Cardiac muscle cell (in vitro differentiated cells and primary cell): ENCODE measurements at places on chromosomes 7 and 10. TPM values are rescaled to one million over a fixed set of nuclear protein-coding genes. Genes with fewer than 3 reads are reported as not detected.

- peak; percentile 84 for DNase-seq
These were observed 119.0 kb upstream of the KCNMA1 start for GRCh38 chr10:77756319-77757232.

DNA sequence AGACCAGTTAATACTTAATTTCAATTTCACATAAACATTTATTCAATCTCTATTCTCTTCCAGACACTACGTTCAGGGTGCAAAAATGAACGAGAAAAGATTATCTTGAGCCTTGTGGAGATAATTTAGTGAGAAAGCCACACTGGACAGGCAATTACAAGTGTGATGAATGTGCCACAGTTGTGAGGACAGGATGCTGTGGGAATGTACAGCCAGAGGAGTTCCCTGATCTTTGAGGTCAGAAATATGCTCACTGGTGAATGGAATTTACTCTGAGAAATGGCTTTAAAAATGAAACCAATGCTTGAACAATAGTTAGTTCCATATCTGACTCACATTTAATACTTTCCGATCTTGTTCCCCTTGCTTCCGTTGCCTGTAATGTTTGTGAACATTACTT lies 864.8 kb downstream of the GATA3 start:
- no peak for DNase-seq

GRCh38 chr7:36736090-36736898 lies 12.0 kb upstream of the AOAH start:
- no peak for DNase-seq

DNA sequence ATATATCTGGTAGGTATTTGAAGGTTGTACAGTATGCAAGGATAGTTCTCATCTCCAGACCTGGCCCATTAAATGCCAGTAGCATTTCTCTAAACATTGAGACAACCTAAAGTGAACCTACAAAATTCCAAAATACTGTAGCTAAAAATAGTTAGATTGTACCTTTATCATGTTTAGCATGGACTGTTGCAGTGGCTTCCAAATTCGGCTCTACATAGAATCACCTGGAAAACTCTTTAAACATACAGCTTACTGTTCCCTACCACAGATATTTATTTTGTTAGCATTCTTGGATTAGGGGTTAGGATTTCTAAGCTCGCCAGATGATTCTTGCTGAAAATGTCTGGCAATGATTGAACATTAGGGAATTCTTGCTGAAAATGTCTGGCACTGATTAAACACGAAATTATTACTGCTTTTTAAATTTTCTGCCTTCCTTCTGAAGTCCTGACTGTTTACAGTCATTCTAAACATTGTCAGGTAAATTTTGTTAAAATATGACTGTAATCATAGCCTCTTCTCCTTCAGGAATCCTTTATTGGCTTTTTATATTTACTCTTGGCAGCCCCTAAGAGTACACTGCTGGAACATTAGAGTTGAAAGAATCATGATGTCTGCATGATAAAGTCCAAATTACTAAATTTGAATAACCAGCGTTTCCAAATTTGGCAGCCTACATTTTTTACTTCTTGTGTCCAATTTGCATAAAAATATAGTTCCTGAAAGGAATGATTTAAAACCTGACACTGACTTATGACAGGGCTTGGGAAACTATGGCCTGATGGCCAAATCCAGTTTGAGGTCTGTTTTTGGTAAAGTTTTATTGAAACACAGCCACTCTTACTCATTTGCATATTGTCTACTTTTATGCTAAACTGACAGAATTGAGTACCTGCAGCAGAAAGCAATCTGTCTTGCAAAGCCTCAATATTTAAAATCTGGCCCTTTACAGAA lies 40.3 kb downstream of the SHOC2 start:
- DNase-seq, result no peak

DNA sequence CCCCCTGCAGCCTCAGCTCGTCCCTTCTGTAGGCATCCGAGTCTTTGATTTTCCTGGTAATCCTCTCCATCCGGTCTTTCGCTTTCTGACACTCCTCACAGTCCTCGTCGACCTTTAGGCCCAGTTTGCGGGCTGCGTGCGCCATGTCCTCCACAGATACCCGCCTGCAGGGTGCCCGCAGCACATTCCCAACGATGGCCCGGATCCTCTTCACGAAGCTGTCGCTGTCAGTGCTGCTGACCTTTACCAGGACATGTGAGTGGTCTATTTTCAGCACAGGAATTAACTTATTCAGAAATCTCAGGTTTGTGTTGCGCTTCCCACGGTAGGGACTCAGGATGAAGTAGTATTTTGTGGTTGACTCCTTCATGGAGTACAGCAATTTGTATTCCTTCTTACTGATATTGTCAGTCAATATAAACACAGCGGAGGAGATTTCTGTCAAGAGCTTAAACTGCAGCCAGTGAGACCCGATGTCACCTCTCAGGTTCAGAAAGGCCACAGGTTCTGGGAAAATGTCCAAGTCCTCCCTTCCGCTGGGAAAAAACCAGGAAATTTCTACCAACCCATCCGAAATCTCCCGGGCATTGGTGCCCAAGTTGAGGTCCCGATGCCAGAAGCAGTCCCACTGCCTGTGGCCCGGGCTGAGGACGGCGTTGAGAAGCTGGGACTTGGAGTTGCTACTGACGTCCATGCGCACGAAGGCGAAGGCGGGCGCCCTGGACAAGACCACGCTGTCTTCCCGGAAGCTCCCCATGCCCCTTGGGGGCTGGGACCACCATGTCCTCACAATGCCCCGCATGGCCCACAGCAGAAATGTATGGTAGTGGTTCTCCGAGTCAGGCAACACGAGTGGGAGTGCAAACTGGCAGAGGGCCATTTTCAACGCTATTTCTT lies 8.9 kb upstream of the MRPS24 start:
- DNase-seq, result no peak

DNA sequence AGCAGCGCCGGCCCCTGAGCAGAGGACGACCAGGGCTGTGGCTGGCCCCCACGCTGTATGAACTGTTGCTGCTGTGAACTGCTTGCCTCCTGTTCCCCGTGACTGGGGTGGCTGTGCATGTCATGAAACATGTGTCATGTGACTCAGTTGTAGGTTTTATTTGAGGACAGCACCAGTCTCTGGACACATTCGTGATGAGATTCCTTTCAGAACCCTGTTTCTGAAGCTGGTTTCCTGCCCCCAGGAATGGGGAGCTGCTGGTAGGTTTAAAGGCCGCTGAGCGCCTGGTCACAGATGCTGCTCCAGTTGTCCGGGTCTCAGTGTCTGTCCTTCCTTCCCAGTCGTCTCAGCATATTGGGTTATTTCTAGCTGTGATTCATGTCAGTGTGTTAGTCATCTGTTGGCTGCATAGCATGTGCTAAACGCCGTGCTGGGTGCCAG lies 79.1 kb upstream of the PPIF start:
- DNase-seq, result no peak

DNA sequence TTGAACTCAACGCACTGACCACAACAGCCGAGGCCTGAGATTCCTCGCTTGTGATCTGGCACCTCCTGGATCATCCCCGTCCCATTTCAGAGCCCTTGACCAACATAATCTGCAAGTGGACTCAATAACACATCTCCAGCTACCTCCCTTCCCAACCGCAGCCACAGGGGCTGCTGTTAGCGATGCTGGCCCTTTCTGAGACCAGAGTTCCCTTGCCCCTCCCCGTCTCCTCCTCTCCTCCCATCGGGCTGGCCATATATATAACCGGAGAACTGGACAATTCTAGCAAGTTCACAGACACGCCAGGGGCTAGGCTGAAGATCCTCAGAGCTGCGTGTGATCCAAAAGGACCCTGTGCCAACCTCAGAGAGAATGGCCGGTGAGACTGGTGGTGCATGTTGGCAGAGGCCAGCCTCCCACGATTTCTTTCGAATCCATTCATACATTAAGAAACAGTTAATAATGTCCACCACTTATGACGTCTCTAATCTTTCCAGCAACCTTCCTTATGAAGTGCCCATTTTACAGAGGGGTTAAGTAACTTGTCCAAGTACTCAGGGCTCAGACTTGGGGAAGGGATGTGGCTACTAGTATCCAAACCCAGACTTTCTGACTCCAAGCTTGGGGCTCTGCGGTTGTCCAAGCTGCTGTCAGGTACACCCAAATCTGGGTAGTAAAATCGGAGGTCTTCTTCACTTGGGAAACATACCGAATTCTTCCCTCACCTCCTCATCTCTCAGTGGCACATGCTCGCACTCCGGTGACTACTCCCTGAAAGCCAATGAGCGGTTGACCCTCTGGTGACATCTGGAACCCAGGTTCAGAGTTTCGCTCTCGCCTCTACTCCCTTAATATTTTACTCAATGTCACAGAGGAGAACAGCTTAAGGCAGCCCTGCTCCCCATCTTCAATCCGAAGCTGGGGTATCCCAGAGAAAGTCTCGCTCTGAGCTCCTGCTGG lies 11.2 kb upstream of the FEZF1 start:
- DNase-seq, result no peak

UTF1 gene
- polyA plus RNA-seq, result not detected in 2 replicates
